Activated naive CD8-positive, alpha-beta T cell treated with anti-CD3 and anti-CD28 coated beads for 36 hours (primary cell): ENCODE measurements at places on chromosomes 13 and 19. TPM values are rescaled to one million over a fixed set of nuclear protein-coding genes. Genes with fewer than 3 reads are reported as not detected.

B3GLCT gene
- total RNA-seq = 3.3 TPM

WASF3 gene
- total RNA-seq = 0.37 TPM

ACTMAP gene
- total RNA-seq = 13.8 TPM

ZNF112 gene
- 0.44 TPM for total RNA-seq

MAU2 gene
- total RNA-seq = 39.9 TPM

ATP8A2 gene
- total RNA-seq = 1.7 TPM

ZNF607 gene
- total RNA-seq = 4.7 TPM

DNA sequence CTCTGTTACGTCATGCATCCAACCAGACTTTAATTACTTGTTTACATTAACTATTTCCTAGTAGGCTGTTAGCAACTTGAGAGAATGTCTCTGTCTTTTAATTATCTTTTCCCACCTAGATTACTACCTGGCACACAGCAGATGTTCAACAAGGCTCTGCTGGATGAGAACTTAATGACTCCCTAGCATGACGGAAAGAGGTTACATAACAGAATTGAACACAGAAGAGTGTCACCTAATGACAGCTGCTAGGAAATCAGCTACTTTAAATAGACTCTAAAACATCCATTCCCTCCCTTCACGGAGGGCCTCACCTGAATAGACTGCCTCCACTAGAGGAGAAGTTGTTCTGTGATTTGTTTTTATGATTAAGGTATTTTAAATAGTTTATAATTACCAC lies 110.8 kb downstream of the TEX29 start:
- DNase-seq = no peak

DNA sequence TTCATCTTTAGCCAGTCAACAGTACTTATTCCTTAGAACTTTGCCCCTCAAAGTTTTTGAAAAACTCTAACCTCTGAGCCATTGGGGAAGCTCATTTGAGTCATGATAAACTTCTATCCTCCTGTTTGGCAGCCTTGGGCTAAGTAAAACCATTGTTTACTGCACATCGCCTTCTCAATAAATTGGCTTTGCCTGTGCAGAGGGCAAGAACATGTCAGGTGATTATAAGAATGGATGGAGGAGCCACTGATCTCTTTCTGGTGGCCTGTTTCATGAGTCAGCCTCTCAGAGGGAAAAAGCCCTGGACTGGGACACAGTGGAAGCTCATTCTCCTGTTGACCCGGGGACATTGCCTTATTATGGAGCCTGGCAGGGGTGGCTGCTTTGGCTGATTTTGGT lies 19.4 kb upstream of the PSG4 start:
- no peak for DNase-seq

- DNase-seq = no peak
Measured at GRCh38 chr13:105996391-105997025, 539.0 kb downstream of the EFNB2 start.

GRCh38 chr13:30143666-30144400 lies 163.5 kb downstream of the KATNAL1 start:
- DNase-seq = no peak

- no peak for DNase-seq
Measured at GRCh38 chr13:49643035-49643646, 14.8 kb downstream of the ARL11 start.

DNA sequence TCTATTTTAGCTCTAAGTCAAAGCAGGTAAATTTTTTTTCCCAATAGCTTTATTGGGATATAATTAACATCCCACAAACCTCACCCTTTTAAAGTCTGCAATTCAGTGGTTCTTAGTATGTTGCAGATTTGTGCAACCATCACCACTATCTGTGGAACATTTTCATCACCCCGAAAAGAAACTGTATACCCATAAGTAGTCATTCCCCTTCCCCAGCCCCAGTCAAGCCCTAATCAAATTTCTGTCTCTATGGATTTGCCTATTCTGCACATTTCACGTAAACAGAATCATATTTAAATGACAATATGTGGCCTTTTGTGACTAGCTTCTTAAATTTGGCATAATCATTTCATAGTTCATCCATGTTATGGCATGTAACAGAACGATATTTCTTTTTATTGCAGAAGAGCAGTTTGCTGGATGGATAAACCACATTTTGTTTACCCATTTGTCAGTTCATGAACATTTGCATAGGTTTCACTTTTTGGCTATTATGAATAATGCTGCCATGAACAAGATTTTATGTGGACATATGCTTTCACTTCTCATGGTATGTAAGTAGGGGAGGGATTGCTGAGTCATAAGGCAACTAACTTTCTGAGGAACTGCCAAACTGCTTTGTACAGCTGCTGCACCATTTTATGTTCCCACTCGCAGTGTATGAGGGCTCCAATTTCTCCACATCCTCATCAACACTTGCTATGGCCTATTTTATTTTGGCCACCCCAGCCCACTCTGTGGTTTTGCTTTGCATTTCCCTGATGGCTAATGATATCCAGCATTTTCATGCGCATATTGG lies 10.9 kb downstream of the SLC46A3 start:
- no peak for DNase-seq

- no peak for DNase-seq
Measured at GRCh38 chr13:78598116-78598781, 5.1 kb downstream of the POU4F1 start.

DNA sequence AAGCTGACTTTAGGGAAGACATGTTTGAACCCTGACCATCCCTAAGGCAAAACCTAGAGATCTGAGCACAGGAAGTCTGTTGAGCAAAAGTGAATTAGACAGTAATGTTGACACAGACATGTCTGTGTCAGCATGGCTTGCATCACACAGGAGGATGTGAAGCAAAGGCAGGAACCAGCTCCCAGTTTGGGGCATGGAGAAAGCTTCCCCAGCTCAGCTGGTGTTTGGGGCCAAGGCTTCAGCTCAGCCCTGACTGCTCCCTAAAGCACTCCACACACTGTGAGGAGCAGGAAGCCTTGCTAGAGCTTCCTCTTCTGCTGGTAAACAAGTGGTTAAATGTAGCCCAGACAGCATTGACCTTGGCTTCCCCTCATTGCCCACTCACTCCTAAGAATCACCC lies 153.8 kb upstream of the UBL3 start:
- DNase-seq = no peak

DNA sequence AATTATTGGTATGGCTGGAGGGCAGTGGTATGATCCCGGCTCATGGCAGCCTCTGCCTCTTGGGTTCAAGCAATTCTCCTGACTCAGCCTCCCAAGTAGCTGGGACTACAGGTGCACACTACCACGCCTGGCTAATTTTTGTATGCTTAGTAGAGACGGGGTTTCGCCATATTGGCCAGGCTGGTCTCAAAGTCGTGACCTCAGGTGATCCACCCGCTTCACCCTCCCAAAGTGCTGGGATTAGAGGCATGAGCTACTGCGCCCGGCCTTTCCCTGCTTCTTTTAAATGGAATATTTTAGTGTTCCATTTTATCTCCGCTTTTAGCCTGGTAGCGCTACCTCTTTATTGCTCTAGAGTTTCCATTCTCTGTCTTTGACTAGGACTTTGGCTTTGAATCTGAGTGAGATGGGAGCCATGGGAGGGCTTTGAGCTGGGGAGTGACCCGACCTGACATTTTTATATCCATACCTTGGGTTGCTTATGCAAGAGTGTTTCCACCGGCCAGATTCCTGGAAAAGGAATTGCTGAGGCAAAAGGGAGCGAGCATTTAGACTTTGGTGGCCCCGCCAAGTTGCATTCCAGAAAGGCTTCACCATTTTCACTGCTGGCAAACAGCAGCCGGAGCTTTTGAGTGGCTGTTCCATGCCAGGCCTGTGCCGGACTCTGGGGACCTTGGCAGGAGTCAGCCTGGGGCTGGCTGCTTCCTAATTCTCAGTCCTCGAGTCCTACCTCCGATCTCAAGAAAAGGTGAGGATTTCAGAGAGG lies 22.9 kb downstream of the BICRA start:
- no peak for DNase-seq

- no peak for DNase-seq
Measured at GRCh38 chr13:80946008-80946802, 605.3 kb upstream of the SPRY2 start.

- DNase-seq = no peak
Measured at GRCh38 chr13:99363949-99364348, 56.8 kb upstream of the GPR183 start.

GRCh38 chr19:49699364-49699763 lies 8.4 kb downstream of the CPT1C start:
- no peak for DNase-seq

GRCh38 chr19:4136680-4137088 lies 12.8 kb upstream of the MAP2K2 start:
- no peak for DNase-seq
